ENCODE measurements at places on chromosomes 1 and 21. TPM values are rescaled to one million over a fixed set of nuclear protein-coding genes. Genes with fewer than 3 reads are reported as not detected.

The OR2M2 gene
- not detected for total RNA-seq

- peak; percentile 81 for DNase-seq
Observed at GRCh38 chr1:38046884-38047602, 450 bp upstream of the POU3F1 start.

- no peak for DNase-seq
Observed at GRCh38 chr1:25486602-25487001, 55.9 kb downstream of the MACO1 start.

The LCE1D gene
- not detected for total RNA-seq

GRCh38 chr1:150321826-150322166 is 463 bp downstream of the PRPF3 start:
- no peak for DNase-seq

The CELA3A gene
- 37,316 TPM for total RNA-seq

The ANKRD35 gene
- total RNA-seq: 0.26 TPM

DNA sequence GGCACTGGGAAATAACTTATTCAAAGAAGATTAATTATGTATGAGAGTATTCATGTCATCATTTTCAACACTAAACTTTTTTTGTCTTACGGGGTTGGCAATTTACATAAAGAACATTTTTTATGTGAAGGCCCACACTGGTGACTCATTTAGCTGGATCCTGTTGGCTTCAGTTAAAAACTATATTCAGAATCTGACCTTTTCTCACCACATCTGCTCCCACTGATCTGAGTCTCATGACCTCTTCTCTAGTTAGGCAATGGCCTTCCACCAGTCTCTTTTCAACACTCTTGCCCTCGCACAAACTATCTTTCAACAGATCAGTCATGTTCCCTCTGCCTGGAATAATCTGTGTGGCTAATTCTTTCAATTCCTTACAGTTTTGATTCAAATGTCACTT is 53.4 kb downstream of the TMPRSS15 start:
- no peak for DNase-seq

GRCh38 chr1:117284399-117285215 is 73.9 kb upstream of the VTCN1 start:
- peak; percentile 19 for DNase-seq

The PROX1 gene
- 27.4 TPM for total RNA-seq

- peak; percentile 34 for DNase-seq
Observed at GRCh38 chr1:36350659-36351226, 27.3 kb upstream of the EVA1B start.

- DNase-seq: no peak
Observed at GRCh38 chr1:213600879-213601278, 386.9 kb upstream of the PROX1 start.

DNA sequence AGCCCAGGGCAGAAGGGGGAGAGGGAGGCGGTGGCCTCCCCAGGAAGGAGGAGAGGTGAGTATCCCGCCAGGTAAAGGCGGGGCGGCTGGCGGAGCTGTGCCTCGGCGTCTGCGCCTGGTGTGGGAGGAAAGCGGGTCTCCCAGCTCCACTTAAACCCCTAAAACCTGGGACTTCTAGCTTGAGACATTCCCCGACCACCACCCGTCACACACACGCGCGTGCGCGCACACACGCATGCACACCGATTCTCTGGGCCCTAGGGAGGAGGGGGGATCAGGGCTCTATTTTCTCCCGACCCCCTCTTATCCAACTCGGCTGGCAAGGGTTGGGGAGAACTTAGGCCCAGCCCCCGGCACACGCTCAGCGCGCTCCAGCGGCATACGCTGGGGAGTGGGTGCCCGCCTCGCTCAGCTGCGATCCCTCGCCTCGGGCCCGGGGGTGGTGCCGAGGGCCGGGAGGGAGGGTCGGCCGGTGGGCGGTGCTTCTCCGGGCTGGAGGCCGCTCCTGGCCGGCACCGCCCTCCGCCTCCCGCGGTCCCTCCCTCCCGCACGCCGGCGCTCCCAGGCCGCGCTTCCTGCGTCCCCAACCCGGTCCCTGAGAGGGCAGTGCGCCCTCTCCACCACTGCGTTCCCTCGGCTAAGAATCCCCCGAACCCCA is at the start of gene TMEM51:
TSS of gene TMEM51 (plus strand) at position 564 of the 658 bp plus-strand sequence. CDS start 61,341 bp downstream, outside the sequence.
- DNase-seq: peak; percentile 85

- peak; percentile 4 for DNase-seq
Observed at GRCh38 chr21:38531591-38531990, 33.3 kb upstream of the ERG start.

GRCh38 chr1:79005945-79006344 is 585 bp downstream of the ADGRL4 start:
- no peak for DNase-seq

GRCh38 chr1:177798614-177799013 is 171.2 kb downstream of the SEC16B start:
- no peak for DNase-seq

The SPOCD1 gene
- 0.26 TPM for total RNA-seq

DNA sequence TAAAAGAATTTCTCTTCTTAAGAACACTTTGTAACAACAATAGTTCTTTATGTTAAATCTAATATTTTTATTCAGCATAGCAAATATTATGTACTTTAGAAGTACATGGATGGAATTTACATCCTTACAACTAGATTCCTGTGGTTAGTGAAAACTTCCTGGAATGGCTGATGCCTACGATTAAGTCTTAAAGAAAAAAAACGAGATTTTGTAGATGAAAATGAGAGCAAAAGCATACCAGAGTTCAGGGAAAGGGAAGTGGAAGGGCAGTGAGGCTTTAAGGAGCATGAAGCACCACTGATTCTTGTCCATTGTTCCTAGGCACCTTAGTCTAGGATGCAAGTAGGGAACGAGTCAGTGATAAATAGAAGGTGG is 26.7 kb downstream of the CFH start:
- no peak for DNase-seq

The CNTN2 gene
- total RNA-seq: not detected
